ENCODE measurements at places on chromosomes 6 and 20.

DNA sequence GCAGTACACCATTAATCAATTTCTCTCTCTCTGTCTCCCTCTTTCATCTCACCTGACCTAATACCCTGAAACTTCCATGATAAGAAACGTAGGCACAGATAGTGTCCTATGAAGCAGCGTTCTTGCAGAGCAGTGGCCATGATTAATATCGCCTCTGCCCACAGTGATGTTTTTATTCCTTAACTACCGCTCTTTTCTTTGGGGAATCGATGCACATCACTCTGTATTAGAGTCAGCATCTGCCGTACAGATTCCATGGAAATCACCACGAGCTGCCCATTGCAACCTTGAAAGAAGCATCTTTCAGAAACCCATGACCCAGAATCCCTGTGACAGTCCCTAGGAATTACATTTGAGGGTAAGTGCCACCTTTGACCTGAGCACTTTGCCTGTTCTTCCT, 152.0 kb upstream of the ECI2 start:
- no peak for DNase-seq

DNA sequence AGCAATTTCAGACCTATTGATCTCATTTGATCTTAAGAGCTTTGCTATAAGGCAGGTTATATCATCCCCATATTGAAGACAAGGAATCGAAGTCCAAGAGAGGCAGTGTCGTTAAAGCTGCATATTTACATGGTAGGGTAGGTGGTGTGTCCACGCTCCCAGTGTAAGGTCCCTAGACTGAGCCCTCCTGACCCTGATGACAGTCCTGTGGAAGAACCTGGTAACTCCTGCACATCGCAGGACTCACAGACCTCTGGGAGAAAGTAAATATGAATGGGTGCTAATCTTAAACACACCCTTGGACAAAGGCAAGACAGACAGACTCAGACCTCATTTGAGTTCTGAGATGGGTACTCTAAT, 602 bp upstream of the HLA-DPB1 start:
- DNase-seq, result no peak

DNA sequence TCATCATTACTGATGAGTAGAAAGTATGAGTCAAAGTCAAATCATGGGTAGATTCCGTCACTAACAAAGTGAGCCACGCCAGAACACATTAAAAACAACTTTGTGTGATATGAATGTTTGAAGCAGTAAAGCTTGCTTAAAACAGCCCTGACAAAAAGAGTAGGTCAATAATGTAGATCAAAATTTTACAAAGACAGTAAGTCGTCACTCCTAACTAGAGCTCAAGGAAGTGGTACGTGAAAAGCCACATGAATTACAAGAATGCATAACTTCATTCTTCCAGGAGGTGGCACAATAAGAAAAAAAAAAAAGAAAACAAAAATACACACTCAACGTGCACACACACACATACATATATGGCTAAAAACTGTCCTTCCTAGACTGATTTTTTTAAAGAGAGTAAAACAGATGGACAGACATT, 69.9 kb downstream of the HACE1 start:
- DNase-seq, result no peak

DNA sequence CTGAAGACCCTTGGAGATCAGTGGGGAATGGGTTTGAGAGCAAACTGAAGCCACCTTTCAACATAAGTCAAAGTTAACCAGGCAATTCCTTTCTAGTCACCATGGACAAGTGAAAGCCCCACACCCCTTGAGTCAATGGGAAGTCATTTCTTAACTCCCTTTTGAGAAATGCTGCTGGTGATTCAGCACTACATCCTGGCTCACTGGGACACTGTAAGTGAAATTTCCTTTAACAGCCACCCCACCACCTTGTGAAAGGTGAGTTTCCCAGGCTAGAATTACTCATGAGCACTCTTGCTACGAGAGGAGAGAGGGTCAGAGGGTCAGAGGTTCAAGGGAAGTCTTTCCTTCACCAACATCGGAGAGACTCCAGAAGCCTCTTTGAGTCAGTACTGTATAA, 93.3 kb upstream of the MARCKS start:
- no peak for DNase-seq

- no peak for DNase-seq
Observed at GRCh38 chr20:36173451-36173933, 19.0 kb downstream of the EPB41L1 start.

DNA sequence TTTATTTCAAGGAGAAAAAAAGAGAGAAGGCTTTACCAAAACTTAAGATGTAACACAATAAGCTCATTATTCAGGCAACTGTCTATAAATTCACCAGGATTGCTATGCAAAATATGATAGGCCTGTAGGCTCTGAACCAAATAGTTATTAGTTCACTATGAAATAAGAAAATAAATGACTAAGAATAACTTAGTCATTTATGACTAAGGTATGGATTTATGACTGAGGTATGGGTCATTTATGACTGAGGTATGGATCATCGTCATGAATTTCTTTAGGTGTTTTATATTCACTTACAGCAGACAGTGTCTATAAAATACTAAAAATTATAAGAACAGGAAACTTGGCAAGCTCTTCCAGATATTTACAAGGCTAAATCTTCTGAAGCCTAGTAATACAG, 52.1 kb upstream of the SNX9 start:
- no peak for DNase-seq

DNA sequence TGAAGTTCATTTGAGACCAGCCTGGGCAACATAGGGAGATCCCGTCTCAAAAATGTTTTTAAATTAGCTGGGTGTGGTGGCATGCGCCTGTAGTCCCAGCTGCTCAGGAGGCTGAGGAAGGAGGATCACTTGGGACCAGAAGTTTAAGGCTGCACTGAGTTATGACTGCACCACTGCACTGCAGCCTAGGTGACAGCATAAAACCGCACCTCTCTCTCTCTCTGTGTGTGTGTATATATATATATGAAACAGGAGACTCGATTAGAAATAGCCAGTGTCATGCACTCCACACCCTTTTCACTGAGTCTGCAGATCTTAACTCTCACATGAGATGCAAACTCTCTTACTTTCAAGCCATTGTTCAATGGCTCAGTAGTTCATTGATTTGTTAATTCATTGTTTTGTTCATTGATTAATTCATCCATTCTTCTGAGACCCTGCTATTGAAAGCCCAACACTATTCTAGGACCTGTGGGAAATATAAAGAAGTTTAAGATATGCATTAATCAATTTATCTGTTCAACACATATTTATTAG, 52.4 kb upstream of the MRPS10 start:
- DNase-seq, result no peak

DNA sequence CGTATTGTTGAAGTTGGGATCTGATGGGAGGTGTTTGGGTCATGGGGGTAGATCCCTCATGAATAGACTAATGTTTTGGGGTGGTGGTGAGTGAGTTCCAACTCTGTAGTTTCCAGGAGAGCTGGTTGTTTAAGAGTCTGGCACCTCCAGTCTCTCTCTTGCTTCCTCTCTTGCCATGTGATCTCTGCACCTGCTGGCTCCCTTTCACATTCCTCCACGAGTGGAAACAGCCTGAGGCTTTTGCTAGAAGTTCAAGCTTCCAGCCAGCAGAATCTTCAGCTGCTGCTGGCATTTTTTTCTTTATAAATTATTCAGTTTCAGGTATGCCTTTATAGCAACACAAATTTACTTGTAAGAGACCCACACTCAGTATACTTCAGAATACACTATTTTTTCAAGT, 1021.6 kb downstream of the EYS start:
- DNase-seq, result no peak

DNA sequence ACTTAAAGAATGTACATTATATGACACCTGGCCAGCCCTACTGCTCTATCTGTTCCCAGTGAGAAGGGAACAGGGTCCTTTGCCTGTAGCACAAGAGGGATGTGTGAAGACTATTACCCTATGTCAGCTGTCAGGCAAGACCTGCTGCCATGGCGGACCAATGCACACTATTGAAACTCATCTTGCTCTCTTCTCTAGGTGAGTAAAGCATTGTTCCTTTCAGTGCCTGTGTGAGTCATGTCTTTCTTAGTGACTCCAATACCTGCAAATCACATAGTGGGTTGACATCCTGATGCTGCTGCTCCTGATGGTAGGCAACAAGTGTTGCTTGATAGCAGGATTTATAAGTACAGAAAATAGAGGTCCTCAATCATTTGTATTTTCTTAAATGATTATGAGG, 48.8 kb upstream of the SYNCRIP start:
- no peak for DNase-seq

DNA sequence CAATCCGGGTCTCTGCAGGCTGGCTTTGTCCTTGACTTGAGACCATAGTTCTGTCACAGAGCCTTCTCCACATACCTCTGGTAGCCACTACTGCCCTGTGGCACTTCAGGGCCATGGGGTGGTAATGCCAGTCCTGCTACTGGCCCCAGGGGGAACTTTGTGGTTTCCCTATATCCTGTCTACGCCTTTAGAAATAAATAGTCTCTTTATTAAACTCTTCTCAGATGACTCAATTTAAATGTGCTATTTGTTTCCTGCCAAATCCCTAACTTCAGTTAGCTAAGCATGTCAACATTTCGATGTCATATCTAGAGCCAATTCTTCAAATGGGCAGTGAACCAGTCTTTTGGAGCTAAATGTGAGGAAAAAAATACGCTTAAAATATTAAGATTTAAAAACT, 60.1 kb downstream of the SEL1L2 start:
- DNase-seq, result no peak

GRCh38 chr20:50027611-50028105, 44.9 kb downstream of the SNAI1 start:
- DNase-seq, result peak; percentile 76

DNA sequence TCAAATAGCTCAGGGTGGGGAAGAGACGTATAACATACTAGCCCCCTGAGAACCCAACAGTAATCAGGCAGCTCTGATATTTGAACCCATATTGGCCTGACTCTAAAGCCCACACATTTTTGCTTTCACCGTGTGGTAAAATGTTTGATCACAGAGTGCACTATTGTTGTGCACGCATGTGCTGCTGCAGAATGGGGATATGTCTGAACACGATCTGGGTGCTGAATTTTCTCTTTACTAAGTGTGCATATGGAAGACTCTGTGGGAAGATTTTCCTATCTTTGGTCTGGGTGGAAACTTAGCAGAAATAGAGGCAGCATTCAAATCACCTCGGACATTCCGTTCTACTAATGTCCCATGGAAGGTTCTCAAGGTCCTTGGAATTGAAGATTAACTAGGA, 800.1 kb downstream of the TFAP2A start:
- DNase-seq, result no peak

- DNase-seq, result no peak
Observed at GRCh38 chr6:83872386-83873118, 13.1 kb downstream of the CYB5R4 start.

DNA sequence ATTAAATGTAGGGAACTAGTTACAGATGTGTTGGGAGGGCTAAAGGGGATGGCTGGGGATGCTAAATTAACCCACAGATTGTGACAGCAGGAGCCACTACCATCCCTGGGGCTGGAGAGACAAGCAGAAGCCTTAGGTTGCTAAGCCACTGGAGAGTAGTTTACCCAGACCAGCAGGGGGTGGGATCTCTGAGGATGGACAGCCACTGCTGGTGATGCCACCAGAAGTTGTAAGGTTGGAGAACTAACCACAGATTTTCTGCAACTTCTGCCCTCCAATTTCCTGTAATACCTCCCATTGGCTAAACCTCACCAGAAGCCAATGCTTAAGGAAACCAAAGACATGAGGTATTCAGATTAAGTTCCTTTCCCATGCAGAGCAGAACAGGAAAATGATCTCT, 139.6 kb upstream of the NOX3 start:
- no peak for DNase-seq

DNA sequence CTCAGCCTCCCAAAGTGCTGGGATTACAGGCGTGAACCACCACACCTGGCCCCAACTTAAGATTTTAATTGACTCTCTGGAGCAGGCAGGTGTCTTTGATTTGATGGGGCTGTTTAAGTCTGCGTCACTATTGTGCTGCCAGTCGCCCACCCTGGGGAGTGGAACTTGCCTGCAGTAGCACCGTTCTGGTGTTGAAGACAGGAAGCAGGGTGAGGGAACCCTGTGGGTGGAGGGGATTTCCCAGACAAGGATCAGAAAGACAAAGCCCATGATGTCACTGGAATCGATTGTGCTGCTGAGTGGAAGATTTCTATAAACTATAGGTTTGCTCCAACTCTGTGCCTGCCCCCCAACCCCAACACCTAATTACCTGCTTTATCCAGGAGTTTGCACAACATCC, 11.0 kb downstream of the ALDH8A1 start:
- DNase-seq, result no peak

DNA sequence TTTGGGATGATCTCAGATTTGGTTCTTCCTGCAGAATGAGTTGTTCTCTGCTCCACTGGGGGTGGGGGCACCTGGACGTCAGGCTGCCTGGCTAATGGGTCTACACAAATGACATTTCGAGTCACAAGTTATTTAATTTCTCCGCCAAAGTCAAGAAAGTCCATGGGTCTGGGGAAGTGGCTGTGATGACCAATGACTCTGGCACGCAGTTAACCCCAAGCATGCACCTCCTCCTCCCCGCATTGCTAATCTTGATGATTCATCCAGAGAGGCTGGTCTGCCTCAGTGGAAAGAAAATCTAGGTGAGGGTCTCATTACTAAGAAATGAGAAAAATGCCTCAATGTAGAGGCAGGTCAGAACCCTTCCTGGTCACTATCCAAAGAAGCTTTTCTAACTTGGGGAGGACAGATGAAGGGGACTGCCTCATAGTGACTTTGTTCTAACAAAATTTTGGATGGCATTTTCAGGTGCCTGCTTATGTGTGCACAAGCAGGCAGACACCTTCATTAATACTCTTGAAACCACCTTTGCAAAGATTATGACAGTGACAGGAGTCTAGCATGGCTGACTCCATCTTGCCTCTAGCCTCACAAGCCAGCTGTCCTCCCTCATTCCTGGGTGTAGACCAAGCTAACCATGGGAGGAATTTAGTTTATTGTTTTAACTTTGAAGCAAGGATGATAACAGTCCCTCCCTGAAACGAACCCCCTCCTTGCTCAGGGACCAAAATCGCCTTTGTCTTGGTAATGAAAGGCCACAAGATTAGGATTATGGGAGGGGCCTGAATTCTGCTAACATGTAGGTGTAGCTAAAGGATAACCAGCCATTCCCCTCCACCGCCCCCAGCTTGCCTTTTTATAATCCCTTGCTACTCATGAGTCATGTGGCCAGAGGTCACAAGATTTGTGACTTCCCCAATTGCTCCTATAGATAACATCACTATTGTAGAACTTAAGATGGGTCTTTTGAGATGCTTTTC, 98.6 kb upstream of the MRPS10 start:
- no peak for DNase-seq

- no peak for DNase-seq
Observed at GRCh38 chr20:4502756-4503155, 219.0 kb upstream of the PRND start.

- no peak for DNase-seq
Observed at GRCh38 chr20:8152183-8152582, 20.1 kb downstream of the PLCB1 start.

DNA sequence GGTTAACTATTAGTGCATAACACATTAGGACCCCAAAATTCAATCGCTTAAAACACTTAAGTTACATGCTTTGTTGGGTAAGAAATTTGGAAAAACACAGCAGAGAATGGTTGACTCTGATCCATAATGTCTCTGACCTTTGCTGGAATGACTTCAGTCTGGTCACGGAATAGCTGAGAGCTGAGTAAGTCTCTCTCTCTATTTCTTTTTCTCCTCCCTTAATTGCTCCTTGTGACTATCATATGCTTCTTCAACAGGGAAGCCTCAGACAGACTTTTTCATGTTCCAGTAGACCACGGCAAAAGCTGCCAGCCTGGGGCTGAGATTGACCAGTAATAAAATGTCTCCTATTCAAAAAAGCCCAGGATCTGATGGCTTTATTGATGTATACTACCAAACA, 4.8 kb downstream of the OR12D1 start:
- DNase-seq, result no peak
